Mucosa of gallbladder (tissue), 1 donor: ENCODE measurements at places on chromosomes 3 and 15. TPM values are rescaled to one million over a fixed set of nuclear protein-coding genes. Genes with fewer than 3 reads are reported as not detected.

DNA sequence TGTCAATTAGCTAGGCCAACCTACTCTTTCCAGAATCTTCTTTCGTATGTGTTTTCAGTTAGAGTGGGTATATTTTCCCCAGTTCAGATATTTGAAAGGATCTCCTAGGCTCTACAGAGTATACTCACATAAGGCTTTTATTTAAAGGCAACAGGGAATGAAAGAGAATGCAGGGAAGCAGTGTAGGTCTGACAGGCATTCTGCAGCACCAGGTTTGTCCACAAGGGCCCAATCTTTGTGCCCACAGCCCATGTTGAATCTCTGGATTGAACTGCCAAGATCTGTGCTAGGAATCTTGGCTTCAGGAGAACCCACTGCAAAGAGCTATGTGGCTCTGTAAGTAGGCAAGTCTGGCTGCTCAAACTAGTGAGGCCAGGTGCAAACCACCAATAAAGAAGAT lies 24.2 kb upstream of the GALNT15 start:
- no peak for DNase-seq

The TMEM212 gene
- not detected for total RNA-seq

GRCh38 chr3:32113981-32114545 lies 7.6 kb downstream of the GPD1L start:
- no peak for DNase-seq

- peak; percentile 57 for DNase-seq
Measured at GRCh38 chr3:159763602-159764489, 224.8 kb upstream of the IL12A start.

- no peak for DNase-seq
Measured at GRCh38 chr15:64847016-64847415, 5.3 kb downstream of the PLEKHO2 start.

GRCh38 chr3:149879872-149880271 lies 66.9 kb downstream of the RNF13 start:
- peak; percentile 44 for DNase-seq

DNA sequence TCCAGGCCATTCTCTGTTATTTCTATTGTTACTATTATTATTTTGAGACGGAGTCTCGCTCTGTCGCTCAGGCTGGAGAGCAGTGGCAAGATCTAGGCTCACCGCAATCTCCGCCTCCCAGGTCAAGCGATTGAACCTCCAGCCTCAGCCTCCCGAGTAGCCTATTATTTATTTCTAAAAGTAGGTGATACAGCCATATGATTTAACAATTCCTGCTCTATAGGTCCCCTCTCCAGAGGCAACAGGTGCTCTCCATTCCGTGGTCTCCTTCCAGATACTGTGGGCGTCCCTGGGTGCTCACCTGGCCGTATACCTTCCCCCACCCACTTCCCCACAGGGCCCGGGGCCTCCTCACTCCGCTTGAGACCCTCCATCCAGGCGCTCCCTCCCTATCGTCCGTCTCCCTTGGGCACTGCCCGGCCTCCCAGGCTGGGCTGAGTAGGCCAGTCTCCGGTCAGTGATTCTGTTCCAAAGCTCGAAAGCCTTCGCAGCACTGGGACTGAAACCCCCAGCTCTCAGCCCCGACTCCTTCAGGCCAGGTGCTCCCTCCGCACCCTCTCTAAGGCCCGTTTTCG lies 708 bp upstream of the PTPN23 start:
- no peak for DNase-seq

The ECE2 gene
- total RNA-seq = 0.14 TPM

The DPPA2 gene
- total RNA-seq = not detected

DNA sequence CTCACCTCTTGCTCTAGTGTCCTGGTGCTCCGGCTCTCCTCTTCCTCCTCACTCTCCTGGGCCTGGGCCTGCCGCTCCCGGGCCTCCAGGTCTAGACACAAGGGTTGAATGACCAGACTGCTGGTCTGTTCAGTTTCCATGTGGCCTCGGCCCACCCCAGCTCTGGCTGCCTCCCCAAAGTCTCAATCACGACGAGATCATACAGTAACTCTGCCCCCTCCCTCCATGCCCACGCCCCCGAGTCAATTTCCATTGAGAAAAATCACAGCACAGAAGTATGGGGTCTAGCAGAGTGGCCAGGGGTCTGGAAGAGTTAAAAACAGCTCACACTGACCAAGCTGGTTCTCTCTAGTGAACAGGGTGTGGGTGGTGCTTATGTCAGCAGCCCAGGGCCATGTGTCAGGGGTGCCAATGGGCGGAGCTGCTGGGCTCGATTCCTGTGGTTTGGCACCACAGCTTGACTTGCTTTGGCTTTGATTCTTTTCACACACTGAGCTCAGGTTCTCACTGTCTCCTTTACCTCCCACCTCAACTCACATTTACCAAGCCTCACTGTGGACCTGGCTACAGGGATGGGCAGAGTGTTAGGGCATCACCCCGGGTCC lies 6.9 kb downstream of the C15orf62 start:
- DNase-seq = peak; percentile 72

The CYP8B1 gene
- 2.8 TPM for total RNA-seq

GRCh38 chr3:190697901-190698300 lies 164.6 kb downstream of the GMNC start:
- DNase-seq = no peak

DNA sequence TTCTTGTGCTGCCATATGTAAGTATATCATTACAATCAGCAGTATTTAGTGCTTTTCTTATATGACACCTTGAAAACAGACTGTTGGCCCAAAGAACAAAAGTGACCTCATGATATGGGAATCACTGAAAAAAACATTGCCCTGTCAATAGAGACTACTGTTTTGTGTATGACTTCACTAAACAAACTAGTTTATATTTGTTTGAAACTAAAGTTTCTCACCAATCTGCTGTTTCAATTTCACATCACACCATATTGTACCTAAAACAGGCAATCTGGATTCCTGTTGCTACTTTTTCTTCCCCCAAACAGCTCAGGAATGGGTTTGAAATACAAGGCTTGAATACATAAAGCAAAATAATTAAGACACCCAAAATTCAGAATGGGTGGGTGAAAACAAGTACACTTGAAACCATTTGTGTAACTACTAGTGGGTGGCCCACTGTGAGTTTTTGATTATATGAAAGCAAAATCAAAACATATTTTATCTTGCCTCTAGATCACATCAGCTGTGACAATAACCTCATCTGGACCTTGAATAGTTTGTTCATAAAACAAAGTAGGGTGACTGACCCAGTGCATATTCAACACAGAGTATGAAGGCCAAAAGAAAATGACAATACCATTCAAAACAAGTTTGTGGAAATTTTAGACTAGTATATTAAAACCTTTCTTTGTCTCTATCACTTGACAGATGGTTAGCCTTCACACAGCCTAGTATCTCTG lies 5.9 kb downstream of the ZBTB20 start:
- no peak for DNase-seq

The GHSR gene
- total RNA-seq = not detected

DNA sequence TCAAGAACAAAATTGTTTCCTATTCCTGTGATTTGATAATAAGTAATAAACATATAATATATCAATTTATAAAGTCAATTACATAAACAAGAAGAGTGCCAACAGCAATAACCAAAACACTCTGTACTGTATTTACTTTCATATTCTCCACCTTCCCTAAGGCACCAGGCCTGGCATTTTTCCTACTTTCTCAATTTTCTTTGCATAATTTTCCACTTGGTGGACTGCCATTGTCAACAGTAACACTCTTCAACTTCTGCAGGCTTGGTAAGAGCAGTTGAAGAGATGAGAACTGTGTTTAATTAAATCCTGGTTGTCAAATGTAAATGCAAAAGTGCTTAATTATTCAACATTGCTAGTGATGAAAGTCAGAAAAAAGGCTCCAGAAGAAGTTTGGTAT lies 229.8 kb upstream of the PLSCR5 start:
- DNase-seq = no peak

The GRM7 gene
- total RNA-seq = 0.37 TPM

The SPINK8 gene
- total RNA-seq = not detected

DNA sequence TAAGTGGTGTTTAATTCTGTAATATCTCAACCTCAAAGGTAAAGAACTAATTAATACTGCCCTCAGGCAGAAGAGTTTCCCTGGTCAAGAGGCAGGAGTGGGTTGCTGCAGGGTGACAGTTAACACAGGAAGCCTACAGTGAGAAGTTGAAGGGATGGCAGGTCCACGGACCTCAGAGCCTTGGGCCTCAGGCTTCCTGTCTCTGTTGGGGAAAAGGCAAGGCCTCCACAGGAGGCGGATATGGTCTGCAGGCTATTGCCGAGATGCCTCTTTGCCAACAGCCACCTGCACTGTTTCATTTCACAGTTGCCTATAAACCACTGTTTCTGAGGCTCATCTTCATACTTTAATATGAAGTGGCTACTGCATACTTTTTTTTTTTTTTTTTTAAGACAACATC lies 33.3 kb upstream of the RPN1 start:
- DNase-seq = no peak

DNA sequence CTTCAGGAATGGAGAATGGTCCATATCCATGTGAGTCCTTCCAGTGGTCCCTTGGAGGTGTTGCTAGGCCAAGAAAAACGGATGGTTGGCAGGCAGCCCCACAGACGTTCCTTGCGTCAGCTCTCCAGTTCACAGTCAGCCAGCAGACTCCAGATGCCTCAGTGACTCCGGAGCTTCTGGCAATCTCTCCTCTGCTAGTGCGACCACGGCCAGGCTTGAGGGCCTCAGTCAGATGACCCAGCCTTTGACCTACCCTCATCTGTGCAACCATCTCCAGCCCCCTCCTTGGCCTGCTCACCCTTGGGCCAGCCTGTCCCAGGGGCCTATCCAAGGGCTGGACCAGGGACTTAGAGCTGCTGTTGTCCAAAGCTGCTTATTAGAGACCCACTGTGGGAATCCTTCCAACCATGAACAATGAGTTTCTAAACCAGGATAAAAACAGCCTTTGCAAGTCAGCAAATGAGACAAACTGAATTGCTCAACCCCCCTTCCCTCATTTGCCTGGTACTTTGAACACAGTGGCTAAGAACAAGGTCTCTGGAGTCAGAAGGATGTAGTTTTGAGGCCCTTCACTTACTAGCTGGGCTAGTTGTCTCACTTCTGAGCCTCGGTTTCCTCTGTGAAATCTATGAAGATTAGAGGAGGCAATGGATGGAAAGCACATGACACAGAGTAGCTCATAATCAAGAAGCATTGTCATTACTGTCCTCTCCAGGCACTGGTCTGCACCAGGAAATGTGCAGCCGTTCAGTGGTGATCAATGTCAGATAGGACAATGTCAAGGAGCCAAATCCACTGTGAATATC lies 44.8 kb downstream of the ANP32A start:
- peak; percentile 86 for DNase-seq

- DNase-seq = no peak
Measured at GRCh38 chr15:44011238-44011854, 183.7 kb downstream of the FRMD5 start.

GRCh38 chr15:64904189-64904588 lies 7.5 kb upstream of the ANKDD1A start:
- DNase-seq = no peak

GRCh38 chr3:194261581-194262063 lies 89.5 kb downstream of the CPN2 start:
- DNase-seq = no peak

DNA sequence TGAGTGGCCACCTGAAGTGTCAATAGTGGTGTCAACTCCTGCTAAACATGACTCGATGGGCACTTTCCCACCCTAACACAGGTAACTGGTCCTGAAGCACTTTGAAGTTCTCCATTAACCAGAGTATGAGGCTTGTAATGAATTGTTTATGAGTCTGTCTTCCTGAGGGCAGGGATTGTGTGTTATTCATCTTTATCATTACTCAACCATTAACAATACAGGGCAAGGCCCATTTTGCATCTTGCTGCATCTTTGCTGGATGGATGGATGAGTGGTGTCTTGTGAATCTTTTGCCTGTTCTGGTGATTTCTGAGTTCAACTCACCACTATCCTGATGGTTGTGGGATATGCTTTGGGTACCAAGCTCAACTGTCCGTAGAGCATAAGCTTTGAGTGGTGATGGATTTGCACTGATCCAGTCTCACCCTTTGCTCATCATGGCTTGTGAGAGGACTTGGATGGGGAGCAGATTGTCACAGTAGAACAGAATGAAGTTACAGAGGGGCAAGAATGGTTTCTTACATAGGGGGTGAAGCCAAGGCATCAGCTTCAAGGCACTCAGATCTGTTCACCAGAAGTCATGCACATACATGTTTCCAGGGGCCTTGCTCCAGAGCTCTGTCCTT lies 22.3 kb upstream of the EPB42 start:
- DNase-seq = no peak

DNA sequence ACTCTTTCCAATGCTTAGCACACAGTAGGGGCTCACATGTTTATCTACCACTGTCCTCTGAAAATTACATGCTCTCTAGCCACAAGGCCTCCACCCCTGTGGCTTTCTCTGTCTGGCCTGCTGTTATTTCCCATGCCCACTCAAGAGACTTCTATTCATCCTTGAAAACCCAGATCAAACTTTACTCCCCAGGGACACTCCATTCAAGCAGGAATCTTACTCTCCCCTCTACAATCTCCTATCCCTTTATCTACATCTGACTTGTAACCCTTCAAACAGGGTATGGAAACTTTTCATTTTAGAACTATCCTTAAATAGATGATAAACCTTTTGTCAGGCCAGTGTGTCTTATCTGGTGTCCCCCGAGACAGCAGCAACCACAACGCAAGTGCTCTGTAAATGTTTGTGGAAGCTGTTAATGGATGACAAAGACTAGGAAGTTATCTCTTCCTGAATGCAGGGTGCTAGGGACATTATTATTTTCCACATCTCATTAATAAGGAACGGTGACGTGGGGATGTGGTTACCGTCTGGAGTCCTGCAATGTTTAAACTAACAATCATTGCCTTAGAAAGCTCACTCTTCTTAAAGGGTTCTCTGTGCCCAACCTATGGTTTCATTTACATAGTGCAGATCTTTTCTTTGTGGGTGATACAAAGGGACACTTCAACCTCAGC lies 322.3 kb downstream of the ARRDC4 start:
- no peak for DNase-seq

- no peak for DNase-seq
Measured at GRCh38 chr3:174120997-174121396, 723.5 kb downstream of the NLGN1 start.
